Pancreas (tissue), 10 donors: ENCODE measurements at places on chromosomes 2 and 18. TPM values are rescaled to one million over a fixed set of nuclear protein-coding genes. Genes with fewer than 3 reads are reported as not detected.

RUFY4 gene
- not detected for total RNA-seq

DNA sequence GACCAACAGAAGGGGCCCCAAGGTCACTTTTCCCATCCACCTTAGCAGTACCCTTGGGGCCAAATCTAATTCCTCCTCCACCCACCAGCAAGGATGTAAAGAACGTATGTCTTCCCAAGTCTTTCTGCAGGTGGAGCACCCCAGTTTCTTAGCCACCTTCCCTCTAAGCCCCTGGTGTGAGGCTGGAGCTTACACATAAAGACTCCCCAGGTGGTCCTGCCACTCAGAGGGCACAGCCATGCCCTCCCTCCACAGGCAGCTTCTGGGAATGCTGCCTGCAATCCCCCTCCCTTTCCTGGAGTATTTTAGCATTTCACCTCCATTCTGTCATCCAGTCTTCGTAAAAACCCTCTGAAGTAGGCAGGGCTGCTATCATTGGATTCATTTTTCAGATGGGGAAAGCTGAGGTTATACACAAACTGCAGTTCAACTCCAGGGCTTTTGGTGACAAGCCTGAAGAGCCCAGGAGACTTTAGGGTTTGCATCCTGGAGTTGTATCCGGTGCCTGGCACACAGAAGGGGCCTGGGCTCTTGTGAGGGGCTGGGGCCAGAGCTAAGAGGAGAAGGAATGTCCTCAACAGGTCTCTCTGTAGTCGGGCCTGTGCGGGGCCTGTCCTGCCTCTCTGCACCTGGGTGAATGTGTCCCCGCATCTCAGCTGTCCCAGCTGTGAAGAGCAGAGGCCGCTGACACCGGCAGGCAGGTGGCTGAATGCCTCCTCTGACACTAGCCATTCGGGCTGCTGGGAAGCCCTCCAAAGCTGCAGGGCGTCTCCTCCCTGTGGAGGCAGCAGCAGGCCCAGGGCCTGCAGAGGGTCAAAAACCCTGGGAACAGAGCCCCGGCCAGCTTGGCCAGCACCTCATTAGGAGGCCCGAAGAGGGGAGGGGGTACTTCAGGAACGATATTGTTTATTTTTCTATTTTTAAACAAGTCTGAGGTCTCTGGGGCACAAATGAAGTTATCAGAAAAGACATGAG, 27.6 kb downstream of the CIB4 start:
- no peak for DNase-seq

CKAP2L gene
- not detected for total RNA-seq

DNA sequence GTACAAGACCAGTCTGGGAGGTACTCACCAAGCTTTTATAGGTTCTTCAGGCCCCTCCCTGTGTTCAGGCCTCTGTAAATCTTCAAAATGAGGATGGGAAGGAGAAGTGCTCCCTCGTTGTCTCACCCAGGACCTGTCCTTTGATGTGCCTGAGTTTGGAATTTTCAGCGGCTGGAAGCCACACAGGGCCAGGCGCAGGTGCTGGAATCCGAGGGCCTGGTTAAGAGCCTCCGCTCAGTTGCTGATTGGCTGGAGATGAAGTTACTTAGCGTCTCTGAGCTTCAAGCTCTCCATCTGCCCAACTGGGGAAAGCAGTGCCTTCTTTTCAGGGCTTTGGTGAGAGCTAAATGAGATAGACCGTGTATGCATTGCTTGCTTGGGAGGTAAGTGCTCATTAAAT, 30.0 kb downstream of the HJURP start:
- no peak for DNase-seq

FTCDNL1 gene
- total RNA-seq, result 1.7 TPM

DNA sequence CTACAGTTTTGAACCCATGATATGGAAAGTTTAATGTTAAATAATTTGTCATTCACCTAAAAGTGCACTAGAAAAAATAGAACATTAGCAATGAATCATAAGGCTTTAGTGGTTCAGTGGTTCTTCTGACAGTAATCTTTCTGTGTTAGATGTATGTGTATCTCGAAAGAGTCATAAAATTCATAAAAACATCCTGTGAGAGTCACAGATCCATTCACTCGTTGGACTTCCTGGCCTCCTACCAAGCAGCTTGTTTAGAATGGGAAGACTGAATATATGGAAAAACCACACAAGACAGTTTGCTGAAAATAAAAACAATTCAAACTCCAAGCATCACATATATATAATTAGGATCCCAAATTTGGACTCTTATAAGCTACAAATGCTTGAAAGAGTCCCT, 34.8 kb downstream of the ADNP2 start:
- no peak for DNase-seq

SP9 gene
- total RNA-seq, result not detected

GRCh38 chr18:50163505-50163904, 31.4 kb downstream of the MYO5B start:
- no peak for DNase-seq

SKOR2 gene
- total RNA-seq, result not detected

- no peak for DNase-seq
Observed at GRCh38 chr2:169082995-169083394, 13.6 kb downstream of the DHRS9 start.

IL1F10 gene
- total RNA-seq, result not detected

DTNB gene
- 12.3 TPM for total RNA-seq

AQP12B gene
- total RNA-seq, result 212 TPM

HNMT gene
- 14.8 TPM for total RNA-seq

PARD3B gene
- total RNA-seq, result 13.5 TPM

ERCC3 gene
- total RNA-seq, result 17.5 TPM

DNA sequence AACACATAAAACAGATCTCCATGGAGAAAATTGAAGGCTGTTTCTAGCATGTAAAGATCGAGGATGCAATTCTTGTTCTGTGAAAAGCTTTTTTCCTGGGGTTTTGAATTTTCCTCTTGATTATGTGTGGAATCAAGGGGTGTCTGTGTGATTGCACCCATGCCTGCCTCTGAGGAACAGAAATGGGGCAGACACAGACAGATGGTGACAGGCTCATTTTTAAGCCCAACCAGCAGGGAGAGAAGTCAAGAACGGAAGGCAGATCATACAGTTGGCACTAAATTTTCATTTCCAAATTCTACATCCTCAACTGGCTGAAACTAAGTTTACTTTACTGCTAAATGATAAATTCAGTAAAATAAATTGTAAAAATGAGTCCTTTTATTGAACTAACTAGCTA, 1037.7 kb upstream of the KLHL29 start:
- no peak for DNase-seq

- DNase-seq, result no peak
Observed at GRCh38 chr2:145065342-145065741, 545.4 kb upstream of the ZEB2 start.

MAL gene
- total RNA-seq, result not detected

DNA sequence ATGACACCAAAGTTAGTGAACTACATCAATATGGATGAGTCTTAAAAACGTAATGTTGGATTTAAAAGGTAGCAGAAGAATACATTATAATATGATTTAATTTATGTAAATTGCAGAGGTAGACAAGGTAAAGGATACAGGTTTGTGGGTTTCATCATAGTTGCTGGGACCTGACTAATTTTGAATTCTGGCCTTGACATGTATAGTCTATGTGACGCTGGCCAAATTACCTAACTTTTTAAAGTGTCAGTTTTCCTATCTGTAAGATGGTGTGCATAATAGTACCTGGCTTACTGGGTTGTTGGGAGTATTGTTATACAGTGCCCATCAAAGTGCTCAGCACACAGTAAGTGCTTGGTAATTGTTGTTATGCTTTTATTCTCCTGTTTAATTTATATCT, 34.5 kb downstream of the GALNT1 start:
- DNase-seq, result no peak

GRCh38 chr2:111951486-111951885, 53.1 kb downstream of the MERTK start:
- no peak for DNase-seq

GRCh38 chr2:144256996-144257707, 262.8 kb downstream of the ZEB2 start:
- DNase-seq, result no peak

GRCh38 chr18:55380589-55380988, 207.4 kb downstream of the TCF4 start:
- no peak for DNase-seq

TMEM163 gene
- 20.8 TPM for total RNA-seq

GREB1 gene
- total RNA-seq, result 16.1 TPM

ABCG8 gene
- not detected for total RNA-seq

- no peak for DNase-seq
Observed at GRCh38 chr18:45626330-45627203, 11.3 kb downstream of the SLC14A2 start.

DNA sequence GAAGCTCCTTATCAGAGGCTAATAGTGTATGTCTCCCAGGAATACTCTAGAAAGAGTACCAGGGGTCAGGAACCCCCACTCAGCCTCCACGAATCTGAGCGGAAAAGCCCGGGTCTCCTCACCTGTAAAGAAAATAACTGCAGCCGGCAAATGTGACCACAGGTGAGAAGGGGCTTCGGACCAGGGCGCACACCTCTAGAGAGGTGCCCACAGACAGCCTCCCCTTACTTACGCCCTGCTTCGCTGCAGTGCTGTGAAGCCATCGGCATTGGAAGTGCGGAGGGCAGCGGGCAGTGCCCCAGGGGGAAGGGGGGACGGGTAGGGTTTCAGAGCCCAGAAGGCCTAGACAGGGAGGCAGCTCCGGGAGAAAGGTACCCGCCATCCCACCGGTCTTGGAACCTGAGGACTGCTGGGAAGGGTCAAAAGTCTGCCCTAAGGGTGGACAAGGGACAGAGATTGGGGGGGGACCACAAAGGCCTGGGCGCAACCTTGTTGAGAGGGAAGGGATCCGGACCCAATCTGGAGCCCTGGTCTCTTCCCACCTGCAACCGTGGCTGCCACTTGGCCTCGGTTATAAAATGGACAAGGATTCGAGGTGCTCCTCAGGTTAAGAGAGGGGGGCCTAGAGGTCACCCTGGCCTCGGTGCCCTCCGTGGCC, 642 bp upstream of the STEAP3 start:
- no peak for DNase-seq

UGT1A6 gene
- 0.69 TPM for total RNA-seq

- DNase-seq, result no peak
Observed at GRCh38 chr18:59267503-59268126, 5.6 kb downstream of the RAX start.

- no peak for DNase-seq
Observed at GRCh38 chr2:191581003-191581402, 96.9 kb upstream of the NABP1 start.

KLHL41 gene
- total RNA-seq, result 0.32 TPM

DNA sequence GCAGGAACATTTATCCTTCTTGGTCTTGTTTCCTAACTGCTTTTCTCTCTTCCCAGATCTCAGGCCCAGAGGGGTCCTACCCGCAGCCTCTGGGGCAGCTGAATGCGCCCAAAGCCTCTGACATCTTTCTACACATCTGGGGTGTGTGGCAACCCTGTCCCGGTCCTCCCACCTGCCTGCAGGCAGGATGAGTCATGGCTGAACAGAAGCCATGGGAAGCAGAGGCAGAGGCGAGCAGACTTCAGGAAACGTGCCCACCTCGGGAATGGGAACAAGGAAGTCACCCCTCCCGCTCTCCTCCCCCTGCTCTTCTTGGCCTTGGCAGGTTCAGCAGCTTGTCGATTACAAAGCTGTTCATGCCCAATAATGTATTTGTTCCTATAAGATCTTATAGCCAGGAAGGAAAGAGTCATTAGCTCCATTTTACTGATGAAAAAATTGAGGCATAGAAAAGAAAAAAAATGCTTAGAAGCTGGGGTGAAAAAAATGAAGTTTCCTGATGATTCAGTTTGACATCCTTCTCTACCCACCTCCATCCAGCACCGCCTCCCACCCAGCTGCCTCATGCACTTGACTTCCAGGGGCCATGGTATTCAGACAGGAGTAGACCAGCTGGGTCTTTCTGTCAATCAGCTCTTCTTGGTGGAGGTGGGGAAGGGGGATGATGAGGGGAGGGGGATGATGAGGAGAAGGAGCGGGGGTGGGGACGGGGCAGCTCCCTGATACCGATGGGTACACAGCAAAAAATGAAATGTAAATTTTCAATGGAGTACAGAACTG, 10.4 kb upstream of the KCNF1 start:
- no peak for DNase-seq

DNA sequence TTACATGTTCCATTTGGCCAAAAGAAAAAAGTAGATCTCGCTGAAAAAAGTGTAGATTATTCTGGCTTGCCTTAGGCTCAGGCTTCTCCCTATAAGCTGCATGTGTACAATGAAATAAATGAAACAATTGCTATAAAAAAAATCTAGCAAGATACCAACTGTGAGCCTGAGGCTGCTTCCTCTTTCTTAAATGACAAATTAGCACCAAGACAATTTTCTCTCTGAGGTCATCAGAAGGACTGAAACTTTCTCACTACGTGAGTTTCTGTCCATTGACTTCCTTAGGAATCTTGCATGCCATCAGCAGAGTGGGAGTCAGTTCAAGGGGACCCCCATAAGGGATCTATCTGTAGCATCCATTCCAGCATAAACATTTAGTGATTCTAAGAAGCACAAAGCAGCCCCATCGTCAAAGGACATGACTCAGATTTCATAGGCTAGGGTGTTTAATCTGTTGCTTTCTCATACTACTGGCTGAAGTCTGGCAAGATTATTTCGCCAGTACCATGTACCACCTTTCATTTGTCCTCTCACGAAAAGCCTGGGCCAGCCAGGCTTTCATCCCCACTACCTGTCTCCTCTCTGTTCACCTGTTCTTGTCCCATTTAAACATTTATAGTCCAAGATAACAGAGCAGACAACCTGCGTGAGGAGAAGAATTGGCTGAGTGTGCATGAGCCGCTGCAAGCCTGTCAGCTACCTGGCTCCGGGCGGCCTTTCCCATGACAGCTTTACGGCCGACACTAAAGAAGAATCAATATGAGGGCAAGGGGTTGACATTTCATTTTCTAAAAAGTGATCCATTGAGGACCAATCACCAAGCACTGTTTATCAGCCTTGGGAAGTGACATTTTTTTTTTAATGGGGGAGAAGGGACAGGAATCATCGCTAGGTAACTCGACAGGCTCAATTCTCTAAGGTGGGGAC, 120.0 kb downstream of the EPHA4 start:
- no peak for DNase-seq

TUBB8B gene
- total RNA-seq, result not detected

UCN gene
- 0.67 TPM for total RNA-seq

GRCh38 chr2:120246546-120247300, 5.9 kb upstream of the RALB start:
- no peak for DNase-seq

GRCh38 chr18:42184685-42185477, 229.8 kb downstream of the PIK3C3 start:
- no peak for DNase-seq

FIGN gene
- 3.3 TPM for total RNA-seq

DNA sequence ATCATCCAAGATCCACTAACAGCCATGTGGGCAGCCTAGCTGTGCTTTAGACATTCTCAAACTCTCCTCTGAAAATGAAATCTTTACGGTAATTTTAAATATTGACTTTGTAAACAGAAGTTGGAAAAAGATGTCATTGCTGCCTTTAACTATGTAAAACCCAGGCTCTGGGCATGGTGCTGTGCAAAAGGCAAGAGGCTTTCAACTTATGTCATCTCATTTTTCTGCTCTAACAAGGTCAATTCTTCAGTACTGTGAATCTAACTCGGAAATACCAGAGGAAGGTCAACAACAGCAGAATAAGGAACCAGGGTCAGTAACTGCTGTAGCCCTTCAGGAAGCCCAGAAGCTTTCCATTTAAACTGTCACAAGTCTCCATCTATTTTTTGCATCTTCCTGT, 37.0 kb upstream of the MPP4 start:
- no peak for DNase-seq
